Heart left ventricle (tissue), 16 donors: ENCODE measurements at places on chromosomes 5 and 9.
A peak's percentile ranks its signal among the peaks of the same experiment; 100 is the strongest.

GRCh38 chr9:135267191-135267809, 179.8 kb downstream of the OLFM1 start:
- DNase-seq, result no peak

DNA sequence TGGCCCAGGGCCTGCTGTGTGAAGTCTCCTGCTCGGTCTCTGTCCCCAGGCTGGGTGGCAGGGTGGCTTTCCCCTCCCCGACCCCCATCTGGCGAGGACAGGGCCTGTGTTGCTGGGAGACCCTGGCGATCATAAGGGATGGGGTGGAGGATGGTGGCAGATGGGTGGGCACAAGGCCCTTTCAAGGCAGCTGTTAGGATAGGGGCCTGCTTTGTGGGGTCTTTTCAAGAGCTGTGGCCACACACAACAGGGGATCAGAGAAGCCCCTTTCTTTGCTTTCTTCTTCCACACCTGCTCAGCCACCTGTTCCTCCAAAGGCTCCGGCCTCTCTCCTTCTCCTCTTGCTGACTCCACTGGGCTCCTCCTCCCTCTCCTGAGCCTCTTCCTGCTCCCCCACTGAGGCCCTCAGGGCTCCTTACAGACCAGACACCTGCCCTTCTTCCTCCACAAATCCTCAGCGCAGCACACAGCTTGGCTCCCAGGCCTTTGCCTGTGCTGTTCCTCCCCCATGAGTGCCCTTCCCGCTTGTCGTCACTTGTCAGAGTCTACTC, 15.0 kb upstream of the NEURL1B start:
- DNase-seq, result no peak

DNA sequence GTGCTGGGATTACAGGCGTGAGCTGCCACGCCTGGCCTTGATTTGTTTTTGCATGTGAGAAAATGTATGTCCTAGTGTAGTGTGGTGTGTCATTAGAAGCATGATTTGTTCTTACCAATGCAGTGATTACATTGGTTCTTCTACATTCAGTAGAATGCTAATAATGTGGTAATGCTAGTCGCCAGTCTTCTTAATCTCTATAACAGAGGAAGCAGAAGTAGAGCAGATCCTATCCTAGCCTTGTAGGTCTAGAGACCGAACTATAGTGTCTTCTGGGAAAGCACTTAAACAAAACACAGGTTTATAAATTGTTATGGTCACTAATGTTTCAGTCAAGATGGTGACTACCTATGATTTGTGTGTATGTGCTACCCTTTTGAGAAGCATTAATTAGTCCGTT, 197.5 kb upstream of the DMRT1 start:
- DNase-seq, result no peak

DNA sequence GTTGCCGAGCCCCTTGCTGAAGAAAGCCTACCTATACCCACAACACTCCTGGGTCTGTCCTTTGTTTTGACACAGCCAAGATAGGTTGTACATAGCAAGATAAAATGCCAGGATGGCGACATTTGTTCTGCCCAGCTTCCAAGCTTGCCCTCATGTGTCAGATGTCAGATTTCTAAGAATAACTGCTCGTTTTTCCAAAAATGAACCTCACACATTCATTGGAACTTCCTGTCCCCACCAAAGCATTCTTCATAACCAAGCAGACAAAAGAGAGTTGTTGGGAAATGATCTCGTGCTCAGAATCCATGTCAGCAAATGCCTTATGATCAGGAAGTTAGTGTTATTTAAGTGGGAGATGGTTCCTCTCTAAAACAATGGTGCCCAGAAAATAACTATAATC, 210.1 kb downstream of the ZNF608 start:
- no peak for DNase-seq

DNA sequence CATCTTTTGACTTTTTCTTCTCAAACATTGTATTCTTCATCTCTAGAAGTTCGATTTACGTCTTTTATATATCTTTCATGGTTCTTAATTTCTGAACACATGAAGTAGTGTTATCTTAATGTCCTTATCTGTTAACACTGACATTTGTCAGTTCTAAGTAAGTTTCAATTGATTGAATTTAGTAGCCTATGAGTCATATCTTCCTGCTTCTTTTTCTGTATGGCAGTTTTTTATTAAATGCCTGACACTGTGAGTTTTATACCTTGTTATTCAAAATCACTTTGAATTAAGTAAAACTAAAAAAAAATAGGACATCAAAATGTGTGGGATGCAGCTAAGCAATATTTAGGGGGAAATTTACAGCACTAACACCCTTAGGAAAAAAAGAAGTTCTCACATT, 707.0 kb upstream of the ACO1 start:
- no peak for DNase-seq

- DNase-seq, result no peak
These were observed 109.9 kb downstream of the MEGF10 start for GRCh38 chr5:127400539-127400938.

- peak; percentile 47 for DNase-seq
These were observed 33.9 kb downstream of the TRIP13 start for GRCh38 chr5:926417-927171.

DNA sequence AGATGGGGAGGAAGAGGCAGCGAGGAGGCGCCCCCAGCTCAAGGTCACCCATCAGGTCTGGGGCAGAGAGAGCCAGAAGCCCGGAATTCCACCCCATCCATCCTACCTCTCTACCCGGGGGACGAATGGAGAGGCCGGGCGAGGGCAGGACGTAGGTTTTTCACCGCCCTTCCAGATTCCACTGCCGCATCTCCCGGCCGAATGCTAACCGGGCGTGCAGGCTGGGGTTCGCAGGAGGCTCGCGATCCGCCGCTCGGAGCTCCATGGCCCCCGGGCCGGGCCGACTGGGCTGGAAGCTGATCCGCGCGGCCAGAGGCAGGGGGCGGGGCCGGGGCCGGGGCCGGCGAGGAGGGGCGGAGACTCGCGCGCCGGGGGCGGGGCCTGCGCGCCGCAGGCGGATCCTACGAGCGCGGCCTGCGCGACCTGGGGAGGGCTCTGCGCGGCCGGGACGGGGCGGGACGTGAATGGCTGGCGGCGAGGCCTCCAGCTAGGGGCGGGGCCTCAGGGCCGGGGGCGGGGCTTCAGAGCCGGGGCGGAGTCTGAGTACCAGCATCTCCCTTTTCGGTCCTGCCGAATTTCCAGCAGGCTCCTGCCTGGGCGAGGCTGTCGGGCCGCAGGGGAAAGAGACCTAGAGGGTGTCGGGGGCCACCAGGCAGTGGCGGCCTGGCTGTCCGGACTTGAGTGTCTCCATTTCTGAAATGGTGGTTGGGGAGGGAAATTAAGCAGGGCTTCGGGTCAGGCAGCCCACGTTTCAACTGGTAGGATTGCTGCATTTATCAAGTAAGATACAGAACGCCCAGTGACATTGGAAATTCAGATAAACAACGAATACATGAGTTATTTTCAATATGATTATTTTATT, at the start of gene ST6GALNAC4:
TSS of gene ST6GALNAC4 (minus strand) at position 322 of the 862 bp plus-strand sequence. CDS start 622 bp downstream, outside the sequence.
- peak; percentile 95 for DNase-seq

DNA sequence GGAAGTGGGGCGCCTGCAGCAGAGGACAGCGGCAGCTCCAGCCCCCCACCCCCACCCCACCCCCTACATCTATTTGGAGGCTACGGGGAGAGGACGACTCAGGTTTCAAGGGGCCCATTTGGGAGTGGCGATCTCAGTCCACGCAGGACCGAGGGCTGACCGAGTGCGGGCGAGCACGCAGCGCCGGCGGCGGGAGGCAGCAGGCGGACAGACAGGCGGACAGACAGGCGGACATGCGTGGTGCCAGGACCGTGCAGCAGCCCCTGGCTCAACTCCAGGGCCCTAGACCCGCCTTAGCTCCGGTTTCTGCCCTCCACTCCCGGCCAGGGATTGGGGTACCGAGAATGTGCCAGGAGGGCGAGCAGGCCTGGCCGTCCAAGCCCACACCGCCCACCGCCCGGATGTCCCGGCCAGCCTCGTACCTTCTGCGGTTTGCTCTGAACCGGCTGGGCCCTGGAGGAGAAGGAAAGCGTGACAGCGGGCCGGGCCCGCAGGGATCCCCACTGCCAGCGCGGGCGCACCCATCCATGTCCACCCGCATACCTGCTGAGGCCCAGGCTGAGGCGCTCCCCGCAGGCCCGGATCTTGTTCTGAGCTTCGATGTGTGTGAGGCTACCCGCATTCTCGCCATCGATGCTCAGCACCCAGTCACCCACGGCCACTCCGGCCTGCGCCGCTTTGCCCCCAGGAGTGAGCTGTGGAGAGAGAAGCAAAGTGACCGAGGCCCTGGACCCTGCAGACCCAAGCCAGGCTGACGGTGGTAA, 5.2 kb downstream of the PDLIM7 start:
- DNase-seq, result no peak

GRCh38 chr9:117407436-117408022, 7.3 kb downstream of the ASTN2 start:
- no peak for DNase-seq

- DNase-seq, result no peak
These were observed 144.2 kb upstream of the COL5A1 start for GRCh38 chr9:134497283-134497860.

DNA sequence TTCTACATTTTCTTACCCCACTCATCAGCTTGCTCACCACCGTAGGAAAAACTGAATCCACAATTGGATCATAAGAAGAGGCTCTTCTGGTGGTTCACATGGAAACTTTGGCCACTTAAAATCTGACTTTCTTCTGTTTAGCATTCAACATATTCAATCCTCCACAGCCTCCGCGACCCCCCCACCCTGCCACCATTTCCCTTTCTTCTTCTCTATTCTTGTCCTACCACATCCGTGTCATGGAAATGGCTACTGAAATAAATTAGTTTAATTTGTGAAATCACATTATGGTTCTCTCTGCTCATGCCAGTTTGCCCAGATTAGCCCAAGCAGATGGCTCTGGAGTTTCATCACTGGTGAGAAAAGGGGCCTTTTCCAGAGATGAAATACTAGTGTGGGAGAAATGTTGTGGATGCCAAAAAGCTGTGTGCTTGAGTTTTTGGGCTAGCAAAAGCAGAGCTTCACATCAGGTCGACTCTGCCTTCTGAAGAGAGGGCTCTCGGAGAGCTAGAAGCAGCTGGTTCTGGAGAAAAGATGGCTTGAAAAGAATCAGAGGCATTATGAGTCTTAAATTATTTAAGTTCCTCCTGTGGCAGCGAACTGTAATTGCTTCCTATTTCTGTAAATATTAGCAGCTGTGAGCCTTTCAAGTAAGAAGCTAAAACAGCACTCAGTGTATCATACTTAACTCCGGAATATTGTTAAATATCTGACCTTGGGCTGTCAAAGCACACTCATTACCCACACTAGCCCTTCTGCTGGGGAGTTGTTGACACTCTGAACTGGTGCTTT, 107.1 kb downstream of the MAT2B start:
- DNase-seq, result no peak

- DNase-seq, result no peak
These were observed 284.1 kb upstream of the GRAMD2B start for GRCh38 chr5:126139086-126139485.

GRCh38 chr5:109196087-109196822, 213.5 kb downstream of the PJA2 start:
- no peak for DNase-seq

DNA sequence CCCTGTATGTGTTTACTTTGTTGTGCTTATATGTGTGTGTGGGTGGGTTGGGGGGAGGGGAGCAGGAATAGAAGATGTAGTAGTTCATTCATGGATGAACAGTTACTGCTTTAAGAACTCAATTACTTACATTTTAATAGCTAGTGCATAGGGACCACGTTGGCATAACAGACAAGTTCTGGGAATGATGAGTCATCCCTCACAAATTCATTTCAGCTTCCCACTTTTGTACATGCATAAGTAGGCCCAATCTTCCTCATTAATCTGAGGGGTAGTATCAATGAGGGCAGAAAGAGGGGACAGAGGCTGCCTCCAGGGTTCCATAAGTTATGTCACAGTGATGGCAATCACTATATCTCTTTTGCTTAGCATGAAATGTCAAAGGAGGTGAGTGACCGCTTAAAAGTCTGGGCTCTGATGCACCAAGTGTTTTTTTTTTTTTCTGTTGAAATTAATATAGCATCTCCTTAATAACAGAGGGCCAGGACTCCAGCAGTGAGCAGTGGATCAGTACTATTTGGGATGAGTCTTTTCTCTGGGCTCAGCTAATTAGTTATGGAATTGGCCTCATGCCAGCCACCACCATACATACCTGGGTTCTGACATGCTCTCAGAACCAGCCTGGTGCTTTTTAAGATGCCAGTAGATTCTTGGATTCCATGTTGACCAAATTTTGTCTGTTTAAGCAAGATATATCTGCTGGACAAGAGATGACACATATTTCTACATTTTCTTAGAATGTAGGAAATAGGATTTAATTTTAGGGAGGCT, 37.1 kb downstream of the PRDM6 start:
- DNase-seq, result no peak

DNA sequence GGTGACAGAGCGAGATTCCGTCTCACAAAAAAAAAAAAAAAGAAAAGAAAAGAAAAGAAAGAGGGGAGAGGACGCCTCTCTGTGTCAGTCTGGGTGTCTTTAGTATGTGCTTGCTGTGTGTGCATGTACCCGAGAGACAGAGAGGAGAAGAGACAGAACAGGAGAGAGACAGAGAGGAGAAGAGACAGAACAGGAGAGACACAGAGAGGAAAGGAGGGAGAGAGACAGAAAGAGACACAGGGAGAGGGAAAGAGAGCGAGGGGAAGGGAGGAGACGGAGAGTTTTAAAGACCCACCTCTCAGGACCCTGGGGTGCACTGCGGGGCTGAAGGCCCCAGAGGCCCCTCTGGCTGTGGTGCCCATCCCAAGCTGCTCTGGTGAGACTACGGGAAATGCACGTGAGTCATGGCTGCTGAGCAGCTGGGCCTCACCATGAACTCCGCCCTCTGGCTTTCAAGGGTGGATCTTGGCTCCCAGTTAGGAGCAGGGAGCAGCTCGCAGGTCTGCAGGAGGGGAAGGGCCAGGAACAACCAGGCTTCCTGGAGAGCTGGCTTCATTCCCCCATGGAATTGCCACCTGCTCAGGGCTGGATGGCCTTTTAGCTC, 7.9 kb downstream of the SLC6A3 start:
- no peak for DNase-seq

- DNase-seq, result no peak
These were observed 82.5 kb downstream of the SEMA6A start for GRCh38 chr5:116492016-116492623.

DNA sequence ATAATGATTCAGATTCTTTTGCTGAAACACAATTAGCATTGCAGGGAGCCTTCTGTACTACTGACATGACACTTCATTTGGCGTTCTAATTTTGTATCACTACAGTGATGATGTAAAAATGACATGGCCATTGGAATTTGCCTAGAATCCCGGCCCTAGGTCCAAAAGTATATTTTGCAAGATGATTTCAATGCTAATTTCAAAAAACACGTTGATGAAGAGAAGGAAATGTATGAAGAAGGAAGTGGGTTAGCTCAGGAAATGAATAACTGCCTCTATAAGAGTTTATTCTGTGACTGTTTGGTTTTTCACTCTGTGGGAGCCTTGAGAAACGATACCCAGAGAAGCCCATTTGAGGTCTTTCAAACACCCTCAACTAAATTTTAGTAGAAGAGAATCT, 59.3 kb downstream of the OSTF1 start:
- no peak for DNase-seq

- no peak for DNase-seq
These were observed 442.4 kb downstream of the KIF4B start for GRCh38 chr5:155455791-155456514.

DNA sequence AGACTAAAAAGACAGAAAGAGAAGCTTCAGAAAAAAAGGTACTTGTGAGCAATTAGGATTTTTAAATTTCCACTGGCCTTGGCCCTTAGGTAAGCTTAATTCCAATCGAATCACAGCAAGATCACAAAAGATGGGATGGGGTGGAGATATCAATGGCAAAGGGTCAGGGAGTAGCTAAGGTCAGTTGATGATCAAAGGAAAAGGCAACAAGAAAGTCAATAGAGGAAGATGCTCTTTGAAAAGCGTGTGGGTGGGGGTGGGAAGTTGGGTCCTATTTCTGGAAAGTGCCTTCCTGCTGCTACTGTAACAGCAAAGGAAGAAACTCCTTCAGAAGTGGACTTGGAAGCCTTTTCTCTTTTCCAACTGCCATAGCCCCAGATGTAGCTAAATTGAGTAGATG, 7.3 kb downstream of the C1QTNF3 start:
- no peak for DNase-seq
